ENCODE measurements at places on chromosomes 3 and 15. TPM values are rescaled to one million over a fixed set of nuclear protein-coding genes. Genes with fewer than 3 reads are reported as not detected.

The SLC22A13 gene
- total RNA-seq: not detected

The PLA2G4E gene
- 0.08 TPM for total RNA-seq

The CCR5 gene
- 1.7 TPM for total RNA-seq

The TMC3 gene
- total RNA-seq: 0.14 TPM

The ZPLD1 gene
- not detected for total RNA-seq

The LRRIQ4 gene
- not detected for total RNA-seq

The LRRN1 gene
- not detected for total RNA-seq

The GOLGA8G gene
- total RNA-seq: not detected

The ROPN1 gene
- total RNA-seq: 2.0 TPM

- DNase-seq: no peak
Measured at GRCh38 chr15:70480196-70480856, 283.0 kb downstream of the UACA start.

DNA sequence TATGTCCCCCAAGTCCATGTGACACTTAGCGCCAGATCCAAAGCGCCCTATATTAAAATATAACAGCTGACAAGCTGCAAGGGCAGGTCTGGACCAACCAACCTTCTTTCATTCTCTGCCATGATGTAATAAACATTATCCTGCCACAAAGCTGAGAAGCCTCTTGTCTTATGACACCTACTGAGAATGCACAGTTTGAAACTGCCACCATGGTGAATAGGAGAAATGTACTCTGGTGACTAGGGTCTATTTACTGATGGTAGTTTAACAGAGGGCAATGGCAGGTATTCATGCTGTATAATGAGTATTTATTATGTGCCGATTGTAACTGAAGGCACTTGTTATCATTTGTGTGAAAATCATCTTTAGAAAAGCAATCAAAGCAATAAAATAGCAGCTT lies 634.0 kb downstream of the OTOL1 start:
- no peak for DNase-seq

- DNase-seq: no peak
Measured at GRCh38 chr3:87298111-87298718, 21.8 kb upstream of the POU1F1 start.

DNA sequence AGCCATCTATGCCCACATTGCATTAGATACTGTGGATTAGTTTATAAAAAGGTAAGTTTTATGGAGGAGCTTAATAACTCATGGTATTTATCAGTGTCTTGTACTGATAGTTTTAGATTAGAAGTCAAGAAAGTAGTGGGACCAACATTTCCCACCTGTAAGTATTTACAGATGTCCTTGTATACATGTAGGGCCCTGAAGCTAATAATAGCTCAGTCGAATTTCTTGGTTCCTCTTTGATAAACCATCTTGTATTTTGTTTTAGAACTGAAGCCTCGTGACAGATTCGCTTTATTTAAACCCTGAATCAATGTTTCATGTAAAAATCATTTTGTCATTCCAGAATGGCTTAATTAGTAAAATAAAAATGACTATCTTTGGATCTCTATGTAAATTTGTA lies 73.4 kb downstream of the CRYBG3 start:
- no peak for DNase-seq

GRCh38 chr3:8001712-8002111 lies 499.9 kb upstream of the LMCD1 start:
- DNase-seq: peak; percentile 34

DNA sequence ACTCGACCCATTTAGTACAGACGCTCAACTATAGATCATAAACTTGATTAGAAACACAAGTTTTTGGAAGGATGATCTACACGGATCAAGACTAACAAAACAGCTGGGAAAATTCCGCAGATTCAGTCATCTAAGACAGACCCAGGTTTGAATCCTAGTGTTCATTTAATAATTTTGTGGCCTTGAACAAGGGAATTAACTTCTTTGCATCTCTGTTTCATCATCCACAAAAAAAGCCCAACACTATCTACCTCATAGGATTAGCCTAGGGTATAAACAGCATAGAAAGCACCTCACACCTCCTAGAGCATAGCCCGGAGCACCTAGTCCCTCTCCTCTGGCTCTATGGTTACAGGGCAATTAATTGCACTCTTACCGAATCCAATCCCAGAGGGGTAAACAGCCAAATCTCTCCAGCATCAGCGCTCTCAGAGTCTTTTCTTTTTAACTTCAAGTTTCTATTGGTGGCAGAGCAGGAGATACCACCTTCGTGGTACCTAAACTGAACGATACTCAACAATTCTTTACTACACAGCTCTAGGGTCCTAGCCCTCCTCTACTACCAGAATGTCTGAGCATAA lies 3.5 kb downstream of the TBL1XR1 start:
- DNase-seq: no peak

GRCh38 chr15:76976572-76977270 lies 18.2 kb upstream of the PSTPIP1 start:
- DNase-seq: no peak

GRCh38 chr3:19596408-19596807 lies 337.6 kb downstream of the EFHB start:
- DNase-seq: no peak

DNA sequence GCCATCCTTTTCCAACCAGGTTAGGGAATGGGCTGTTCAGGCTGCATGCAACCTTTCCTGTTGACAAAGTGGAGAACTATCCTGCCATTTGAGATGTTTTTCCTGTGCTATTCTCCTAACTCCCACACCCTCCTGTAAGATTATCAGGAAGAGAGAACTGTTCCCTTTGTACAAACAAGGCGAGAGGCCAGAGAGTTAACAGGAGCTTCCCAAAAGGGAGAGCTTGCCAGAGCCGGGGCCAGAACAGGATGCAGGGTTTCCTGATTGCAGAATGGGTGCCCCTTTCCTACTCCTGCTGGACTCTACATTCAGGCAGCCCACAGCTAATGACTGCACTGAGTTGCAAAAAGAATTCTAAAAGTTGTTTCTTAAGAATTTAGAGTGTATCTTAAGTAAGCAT lies 17.1 kb downstream of the PML start:
- peak; percentile 81 for DNase-seq

- DNase-seq: no peak
Measured at GRCh38 chr15:89349206-89349558, 14.6 kb upstream of the POLG start.

- no peak for DNase-seq
Measured at GRCh38 chr15:27065151-27065550, 94.2 kb downstream of the GABRG3 start.

DNA sequence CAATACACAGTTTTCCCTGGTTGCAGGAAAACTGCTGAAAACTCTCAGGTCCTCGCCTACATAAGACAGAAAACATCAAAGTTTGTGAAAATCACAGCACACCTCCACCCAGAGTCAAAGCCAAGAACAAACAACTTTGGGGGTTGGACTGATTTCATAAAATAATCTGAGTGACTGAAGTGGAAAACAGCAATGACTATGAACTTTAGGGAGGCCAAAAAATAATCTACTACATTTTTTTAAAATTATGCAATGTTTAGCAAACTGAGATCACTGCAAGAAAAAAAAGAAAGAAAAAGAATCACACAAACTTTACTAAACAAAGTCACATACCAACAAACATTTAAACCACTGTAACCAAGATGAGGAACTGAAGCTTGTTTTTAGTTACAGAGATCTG lies 15.9 kb upstream of the FOXP1 start:
- DNase-seq: no peak

- no peak for DNase-seq
Measured at GRCh38 chr15:39327005-39327730, 253.7 kb upstream of the THBS1 start.

DNA sequence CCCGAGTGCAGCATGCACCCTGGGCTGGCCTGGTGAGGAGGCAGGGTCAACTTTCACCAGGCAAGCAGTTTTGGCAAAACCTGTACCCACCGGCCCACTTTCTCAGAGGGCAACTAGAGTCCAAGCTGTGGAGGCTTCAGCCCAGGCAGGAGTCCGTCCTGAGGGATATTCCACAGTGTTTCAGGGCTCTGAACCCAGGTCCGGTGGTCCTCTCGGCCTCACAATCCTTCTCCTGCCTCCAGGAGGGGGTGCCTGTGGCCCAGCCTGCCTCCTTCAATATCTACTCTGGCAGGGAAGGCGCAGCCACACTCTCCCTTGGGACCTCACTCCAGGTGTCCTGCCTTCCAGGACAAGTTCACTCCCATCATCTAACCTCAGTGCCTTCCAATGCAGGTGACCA lies 3.9 kb downstream of the PLA2G4E start:
- DNase-seq: no peak

DNA sequence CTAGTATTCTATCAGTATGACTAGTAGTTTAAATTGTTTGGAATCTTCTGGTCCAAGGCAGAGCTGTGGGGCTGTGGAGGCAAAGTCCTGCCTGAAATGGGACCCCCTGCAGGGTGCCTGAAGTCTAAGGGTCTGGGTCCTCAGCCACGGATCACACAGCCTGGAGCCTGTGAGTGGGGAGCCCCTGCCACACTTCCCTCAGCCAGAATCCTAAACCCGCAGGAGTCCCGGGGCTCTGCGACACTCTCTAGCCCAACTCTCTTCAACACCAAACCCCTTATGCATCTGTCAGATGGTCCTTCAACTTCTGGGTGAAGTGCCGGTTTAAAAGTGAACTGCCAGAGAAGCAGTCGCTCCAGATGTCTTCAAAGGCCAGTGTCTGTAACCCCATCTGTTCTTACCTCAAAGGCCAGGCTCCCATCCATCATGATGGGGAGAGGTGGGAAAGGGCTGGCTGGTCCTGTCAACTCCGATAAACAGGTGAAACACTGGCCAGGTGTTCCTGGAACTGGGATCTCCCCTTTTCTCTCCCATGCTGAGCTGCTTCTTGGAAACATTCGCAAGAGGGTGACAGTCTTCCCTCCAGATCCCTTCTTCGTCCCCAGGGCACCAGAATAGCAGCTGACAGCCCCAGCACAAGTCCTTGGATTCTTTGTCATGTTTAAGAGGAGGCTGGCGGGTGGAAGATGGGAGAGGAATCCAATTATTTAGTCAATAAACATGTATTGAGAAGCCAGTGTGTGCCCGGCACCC lies 45.6 kb downstream of the CPN2 start:
- DNase-seq: peak; percentile 16

GRCh38 chr3:111761309-111761795 lies 97.7 kb upstream of the PHLDB2 start:
- no peak for DNase-seq

GRCh38 chr3:185422677-185423076 lies 59.7 kb downstream of the MAP3K13 start:
- DNase-seq: no peak

All from right cardiac atrium (tissue), 5 donors.